HFF-Myc (cell line): ENCODE measurements at places on chromosomes 5 and 9.

GRCh38 chr5:55102348-55102747, at the start of gene GZMA:
Gene GZMA, plus strand, starts transcription at chr5:55102646. Its CDS starts 37 bp downstream, at chr5:55102683.
- no peak for DNase-seq

- no peak for DNase-seq
Measured at GRCh38 chr5:180639741-180640610, 9.4 kb downstream of the FLT4 start.

DNA sequence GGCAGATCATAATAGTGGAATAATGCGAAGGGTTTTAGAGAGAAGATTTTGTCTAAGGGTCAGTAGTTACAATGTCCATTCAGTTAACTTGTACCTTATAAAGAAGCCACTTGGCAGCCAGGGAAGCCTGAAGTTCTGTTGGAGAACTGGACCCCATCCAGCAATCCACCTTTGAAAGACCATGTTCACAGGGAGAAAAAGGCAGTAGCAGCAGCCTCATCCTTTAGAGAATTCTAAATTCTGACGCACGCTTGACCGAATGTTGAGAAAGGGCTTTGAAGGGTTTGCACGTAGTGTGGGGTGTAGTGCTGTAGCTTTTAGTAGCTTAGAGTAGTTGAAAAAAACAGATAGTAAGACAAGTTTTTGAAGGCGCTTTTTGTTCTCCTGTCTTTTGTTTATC, 42.8 kb downstream of the MCCC2 start:
- DNase-seq, result no peak

DNA sequence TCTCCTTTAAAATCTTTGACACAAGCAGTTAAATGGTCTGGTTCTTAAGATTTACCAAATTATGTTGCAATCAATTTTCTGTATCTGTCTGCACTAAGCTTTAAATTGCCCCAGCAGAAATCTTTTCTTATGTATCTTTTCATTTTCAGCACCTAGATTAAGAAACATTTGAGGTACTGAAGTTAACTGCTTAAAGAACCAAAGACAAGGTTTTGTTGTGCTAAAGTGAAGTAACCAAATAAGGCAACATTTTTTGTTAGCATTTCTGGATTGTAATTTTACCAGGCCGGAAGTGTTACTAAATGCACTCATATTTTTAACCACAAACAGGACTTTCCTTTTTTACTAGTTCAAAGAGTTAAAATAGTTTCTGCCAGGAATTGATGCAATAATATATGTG, 24.1 kb upstream of the MTAP start:
- DNase-seq, result peak; percentile 47

GRCh38 chr9:9992936-9993335, 619.9 kb downstream of the PTPRD start:
- no peak for DNase-seq

GRCh38 chr9:88653911-88654310, 118.9 kb downstream of the NXNL2 start:
- DNase-seq, result no peak

GRCh38 chr5:15571081-15571480, 71.1 kb downstream of the FBXL7 start:
- no peak for DNase-seq
